Activated T-cell treated with anti-CD3 and anti-CD28 coated beads for 1 hour (primary cell): ENCODE measurements at places on chromosomes 11 and 22.

DNA sequence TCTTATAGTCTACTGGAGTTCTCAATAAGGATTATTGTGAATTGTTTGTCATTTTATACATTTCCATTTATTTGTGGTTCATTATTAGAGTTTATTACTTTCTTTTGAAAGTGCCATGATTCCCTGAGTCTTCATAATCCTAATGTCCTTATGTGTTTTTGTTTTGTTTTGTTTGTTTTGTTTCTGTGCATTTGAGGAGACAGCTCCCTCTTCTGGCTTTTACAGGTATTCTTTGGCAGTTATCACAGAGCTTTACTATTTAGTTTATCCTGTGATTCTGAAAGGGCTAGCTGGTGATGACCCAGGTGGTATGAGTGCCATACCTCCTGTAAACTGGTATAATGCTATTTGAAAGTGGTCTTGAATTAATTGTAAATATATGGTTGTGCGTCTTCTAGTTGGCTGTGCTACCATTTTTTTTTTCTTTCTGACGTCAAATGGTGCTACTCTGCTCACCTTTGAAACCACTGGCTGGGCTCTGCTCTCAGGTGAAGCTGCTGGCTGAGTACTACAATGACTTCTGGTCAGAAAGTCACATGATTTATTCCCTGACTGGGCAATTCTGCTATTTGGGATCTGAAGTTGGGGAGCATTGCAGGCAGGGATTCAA lies 751.2 kb downstream of the JRKL start:
- DNase-seq = no peak

DNA sequence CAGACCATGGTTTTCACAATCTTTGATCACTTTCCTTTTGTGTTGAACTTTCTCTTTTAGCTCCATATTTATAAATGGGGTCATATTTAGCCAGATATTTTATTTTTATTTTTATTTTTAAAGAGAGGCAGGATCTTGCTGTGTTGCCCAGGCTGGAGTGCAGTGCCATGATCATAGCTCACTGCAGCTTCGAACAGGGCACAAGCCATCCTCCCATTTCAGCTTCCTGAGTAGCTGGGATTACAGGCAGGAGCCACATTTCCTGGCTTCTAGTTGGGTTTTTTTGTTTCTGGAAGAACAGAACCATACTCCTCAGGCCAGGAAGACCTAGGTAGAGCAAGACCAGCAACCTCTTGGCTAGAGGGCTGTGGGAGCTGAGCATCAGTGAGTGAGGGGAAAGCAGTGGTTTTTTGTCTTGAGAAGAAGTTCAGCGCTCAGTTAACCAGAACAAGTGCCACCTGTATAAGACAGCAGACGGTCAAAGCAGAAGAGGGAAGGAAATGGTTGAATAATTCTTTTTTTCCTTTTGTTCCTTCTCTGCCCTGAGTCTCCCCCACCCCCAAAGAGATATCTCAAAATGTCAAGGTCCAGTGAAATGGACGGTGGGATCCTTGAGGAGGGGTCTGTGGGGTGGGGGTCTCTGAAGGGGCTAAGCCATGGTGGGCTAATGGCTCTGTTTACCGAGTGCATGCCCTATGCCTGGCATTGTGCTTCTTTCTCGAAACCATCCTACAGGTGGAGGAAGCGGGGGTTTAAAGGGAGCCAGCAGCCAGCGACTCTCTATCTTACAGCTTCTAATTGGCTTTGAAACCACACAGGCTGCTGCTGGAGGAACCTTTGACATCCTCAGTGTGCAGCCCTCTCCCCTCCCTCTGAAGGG lies 63.0 kb downstream of the PTPRJ start:
- DNase-seq = no peak

DNA sequence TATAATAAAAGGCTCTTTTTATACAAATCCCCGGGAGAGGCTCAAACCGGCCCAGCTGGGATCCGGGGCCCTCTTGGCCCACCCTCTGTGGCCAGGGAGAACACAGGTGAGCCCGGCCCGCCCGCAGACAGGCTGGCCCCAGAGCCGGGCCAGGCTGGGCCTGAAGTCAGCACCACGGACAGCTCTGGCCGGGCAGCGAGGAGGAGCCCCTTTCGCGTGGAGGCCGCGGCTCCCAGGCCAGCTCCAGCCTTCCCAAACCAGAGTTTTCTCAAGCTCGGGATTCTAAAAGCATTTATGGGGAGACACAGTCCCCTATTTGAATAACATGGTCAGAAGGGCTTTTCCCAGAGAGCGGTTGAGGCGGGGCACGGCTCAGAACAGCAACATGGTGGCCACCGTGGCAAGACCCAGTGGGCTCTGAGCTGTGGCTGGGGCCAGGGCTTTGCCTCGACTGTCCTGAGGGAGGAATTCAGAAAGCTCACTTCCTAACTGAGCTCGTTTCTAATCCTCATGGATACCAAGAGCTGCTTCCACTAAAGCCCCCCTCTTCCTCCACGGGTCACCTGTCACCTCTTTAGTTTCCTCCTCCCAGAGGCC lies 115.4 kb downstream of the BRD1 start:
- DNase-seq = no peak

DNA sequence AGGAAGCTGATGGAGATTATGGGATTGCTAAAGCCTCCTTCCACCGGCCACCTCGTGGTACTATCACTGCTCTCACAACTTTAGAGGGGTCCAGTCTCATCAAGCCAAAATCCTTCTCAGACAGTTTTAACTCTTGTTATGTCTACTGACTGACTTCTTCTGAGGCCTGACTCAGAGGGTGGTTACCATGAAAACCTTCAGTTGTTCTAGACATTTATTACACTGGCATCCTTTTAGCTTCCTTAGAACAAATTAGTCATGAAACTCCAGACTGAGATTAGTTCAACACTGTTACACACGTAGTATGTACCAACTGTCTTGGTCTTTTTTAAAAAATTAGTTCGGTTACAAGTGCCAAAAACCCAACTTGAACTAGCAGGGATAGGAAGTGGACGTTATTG lies 7.5 kb downstream of the DIXDC1 start:
- DNase-seq = no peak

GRCh38 chr11:32852207-32852606 lies 22.5 kb downstream of the PRRG4 start:
- no peak for DNase-seq

DNA sequence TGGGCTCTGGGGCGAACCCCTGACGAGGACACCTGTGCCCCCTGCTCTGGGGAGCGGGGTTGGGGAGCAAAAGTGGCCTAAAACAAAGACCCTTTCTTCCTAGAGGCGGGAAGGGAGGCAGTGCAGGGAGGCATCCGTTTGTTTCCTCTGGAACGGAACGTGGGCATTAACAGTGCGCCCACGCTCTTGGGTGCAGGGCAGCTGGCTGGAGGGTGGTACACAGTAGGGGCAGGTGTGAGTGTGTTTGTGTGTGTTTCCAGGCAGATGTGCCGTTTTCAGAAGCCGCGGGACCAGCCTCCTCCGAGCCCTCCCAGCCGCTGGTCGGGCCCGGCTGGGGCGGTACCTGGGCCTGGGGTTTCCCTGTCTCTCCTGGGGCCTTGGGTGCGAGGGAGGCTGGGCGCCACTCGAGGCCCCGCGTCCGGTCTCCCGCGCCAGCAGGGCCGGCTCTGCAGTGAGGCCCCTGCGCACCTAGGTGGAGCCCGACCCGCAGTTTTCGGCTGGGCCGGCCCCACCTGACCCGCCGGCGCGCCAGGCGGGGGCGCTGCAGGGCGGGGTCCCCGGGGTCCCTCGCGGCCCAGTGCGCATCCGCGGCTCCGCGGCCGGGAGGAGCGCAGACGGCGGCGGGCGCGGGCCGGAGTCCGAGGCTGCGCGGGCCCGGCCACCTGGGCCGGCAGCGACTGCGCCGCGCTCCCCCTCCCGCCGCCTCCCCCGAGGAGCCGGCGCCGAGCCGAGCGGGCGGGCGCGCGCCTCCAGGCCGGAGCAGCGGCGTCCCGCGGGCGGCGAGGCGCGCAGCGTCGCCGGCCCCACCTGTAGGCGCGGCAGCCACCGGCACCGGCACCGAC lies 1252.7 kb downstream of the BRD1 start:
- no peak for DNase-seq

DNA sequence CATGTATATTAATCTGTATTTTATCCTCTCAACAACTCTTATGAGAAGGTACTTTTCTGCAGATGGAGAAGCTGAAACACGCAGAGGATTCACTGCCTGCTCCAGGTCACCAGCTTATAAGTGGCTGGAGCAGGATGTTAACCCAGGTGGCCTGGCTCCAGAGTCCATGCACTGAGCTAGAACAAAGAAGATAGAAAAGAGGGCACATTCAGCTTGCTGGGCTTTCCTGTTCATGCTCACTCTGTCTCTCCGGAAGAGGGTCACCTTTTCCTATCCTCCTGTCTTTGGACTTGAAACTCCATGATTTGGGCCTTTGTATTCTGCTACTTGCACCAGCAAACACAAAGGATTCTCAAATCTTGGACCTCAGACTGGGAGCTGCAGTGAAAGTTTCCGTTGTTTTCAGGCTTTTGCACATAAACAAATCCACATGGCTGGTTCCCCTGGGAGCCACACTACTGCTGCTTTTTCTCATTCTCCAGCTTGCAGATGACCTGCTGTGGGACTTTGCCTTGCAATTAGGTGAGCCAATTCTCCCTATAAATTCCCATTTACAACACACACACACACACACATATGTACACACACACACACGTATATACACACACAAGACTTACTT lies 117.3 kb upstream of the GRK3 start:
- DNase-seq = no peak

DNA sequence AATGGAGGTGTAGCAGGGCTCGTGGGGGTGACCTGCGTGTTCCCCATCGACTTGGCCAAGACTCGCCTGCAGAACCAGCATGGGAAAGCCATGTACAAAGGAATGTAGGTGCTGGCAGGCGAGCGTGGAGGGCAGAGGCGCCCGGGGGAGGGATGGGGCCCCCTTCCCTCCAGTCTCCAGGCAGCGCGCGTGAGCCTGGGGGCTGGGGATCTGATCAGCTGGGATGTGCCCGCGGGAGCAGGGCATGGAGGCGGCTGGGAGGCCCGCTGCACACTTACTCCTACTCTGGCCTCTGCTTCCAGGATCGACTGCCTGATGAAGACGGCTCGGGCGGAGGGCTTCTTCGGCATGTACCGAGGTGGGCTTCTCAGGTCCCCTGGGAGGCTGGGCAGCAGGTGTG lies 17.8 kb downstream of the SLC25A18 start:
- DNase-seq = no peak

GRCh38 chr22:49100316-49100715 lies 727.4 kb downstream of the BRD1 start:
- DNase-seq = no peak

- DNase-seq = no peak
Observed at GRCh38 chr11:122861631-122862030, 20.9 kb upstream of the JHY start.

- DNase-seq = no peak
Observed at GRCh38 chr11:7955191-7955590, 10.1 kb downstream of the NLRP10 start.

- DNase-seq = no peak
Observed at GRCh38 chr11:75840522-75840921, 25.5 kb downstream of the UVRAG start.

DNA sequence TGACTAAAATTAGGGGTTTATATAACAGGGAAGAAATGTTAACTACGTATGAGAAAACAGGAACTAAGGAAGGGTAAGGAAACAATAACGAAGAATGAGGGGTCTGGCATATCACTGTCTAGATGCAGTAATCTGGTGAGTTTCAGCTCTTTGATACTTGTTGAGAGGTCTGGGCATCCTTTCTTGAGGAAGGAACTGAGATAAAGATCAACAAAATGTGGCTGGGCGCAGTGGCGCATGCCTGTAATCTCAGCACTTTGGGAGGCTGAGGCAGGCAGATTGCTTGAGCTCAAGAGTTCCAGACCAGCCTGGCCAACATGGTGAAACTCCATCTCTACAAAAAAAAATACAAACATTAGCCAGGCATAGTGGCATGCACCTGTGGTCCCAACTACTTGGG lies 2.7 kb downstream of the DCDC1 start:
- no peak for DNase-seq

DNA sequence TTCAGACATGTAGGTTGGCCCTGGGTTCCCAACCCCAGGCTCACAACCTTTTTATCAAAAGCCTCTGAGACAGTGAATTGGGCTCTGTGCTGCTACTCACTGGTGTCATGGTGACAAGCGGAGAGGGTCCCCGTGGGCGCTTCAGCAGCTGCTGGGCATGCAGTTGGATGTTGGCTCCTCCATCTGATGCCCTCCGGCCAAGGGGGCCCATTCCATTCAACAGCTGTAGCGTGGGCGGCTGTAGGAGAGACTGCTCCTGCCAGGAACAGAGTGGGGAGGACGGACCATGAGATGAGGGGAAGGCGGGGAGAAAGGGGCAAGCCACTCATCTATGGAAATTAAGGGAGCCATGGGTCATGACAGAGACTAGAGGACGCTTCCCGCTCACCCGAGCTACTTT lies 36.0 kb upstream of the APOA1 start:
- DNase-seq = no peak

DNA sequence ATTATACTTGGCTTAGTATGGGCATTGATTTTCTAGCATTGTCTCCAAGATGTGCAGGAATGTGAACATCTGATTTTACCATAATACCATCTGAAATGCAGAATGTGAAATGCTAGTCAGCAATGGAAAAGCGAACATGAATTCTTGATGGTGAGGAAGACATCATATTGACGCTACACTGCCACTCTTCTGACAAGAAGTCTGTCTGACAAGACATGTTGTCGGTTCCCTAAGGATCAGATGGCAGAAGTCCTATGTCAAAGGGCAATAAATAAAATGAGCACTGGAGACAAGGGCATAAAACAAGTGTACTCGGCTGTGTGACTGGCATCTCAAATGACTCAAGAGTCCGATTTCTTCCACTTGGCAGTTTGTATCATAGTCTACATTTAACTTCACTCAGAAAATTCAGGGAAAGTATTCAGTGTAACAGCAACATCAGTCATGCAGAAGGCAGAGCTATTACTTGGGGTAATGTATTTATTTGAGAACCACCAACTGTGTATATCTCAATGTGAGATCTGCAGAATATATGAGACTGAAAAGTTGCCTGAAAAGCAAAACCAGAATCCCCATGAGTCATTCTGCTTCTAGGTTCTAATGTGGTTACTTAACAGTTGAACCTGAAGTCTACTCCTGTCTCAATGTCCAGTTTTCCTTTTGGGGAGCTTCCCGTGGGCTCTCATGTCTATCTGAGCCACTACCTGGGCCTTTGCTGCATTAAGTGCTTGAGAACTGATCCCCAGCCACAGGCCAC lies 51.5 kb downstream of the SLC17A6 start:
- no peak for DNase-seq

GRCh38 chr11:100925935-100926334 lies 203.7 kb downstream of the PGR start:
- DNase-seq = no peak
